ENCODE measurements at places on chromosomes 4 and X.

DNA sequence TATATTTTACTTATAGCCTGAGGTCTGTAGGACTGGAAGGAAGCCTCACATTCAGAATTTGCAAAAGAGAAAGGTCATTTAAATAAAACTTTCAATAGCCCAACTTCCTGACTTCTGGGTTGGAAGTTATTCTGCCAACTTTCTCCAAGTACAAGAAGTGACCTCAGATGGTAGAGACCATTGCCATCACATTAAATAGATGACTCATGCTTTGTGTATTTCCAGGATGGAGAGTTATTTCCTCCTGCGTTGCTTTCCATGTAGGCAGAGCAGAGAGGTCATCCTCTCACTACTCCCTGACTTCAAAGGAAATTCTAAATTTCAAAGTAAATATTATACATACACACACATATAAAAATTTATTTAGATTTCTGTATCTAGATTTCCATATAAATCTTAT, 73.0 kb upstream of the NR3C2 start:
- DNase-seq: no peak

DNA sequence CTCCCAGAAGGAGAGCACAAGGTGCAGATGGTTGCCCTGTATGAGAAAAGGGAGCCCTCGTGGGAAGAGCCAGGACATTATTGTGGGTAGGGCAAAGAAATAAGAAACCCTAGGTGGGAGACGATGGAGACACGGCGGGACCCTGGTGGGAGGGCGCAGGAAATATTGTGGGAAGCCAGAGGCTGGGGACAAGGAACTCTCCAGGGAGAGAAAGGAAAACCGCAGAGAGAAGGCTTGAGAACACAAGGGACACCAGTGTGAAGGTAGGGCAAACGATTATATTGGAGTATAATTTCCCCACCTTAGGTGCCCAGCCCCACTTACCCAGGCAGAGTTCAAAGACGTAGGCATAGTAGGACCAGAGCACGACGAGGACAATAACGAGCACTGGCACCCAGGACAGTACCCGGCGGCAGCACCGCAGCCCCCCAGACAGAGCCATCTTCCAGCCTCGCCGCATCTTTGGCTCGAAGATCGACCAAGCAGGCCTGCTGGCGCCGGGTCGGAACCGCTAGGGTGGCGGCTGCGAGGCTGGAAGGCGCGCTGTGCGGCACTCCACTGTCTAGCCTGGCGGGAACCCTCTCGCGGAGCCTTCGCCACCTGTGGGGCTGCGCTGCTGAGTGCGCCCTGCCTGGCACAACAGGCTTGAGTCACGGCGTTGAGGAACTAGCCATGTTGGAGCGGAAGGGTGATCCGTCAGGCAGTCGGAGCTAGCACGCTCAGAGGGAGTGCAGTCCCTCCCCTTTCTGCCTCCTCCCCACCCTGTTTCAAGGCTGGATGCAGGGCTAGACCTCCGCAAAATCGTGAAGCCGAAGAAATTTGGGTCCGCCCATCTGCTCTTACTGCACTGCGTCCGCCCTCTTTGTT, at the start of gene ZDHHC15:
ZDHHC15 (minus strand) TSS at position 473 of the 867 bp plus-strand sequence; CDS start at position 460, 13 bp downstream.
- peak; percentile 48 for DNase-seq

DNA sequence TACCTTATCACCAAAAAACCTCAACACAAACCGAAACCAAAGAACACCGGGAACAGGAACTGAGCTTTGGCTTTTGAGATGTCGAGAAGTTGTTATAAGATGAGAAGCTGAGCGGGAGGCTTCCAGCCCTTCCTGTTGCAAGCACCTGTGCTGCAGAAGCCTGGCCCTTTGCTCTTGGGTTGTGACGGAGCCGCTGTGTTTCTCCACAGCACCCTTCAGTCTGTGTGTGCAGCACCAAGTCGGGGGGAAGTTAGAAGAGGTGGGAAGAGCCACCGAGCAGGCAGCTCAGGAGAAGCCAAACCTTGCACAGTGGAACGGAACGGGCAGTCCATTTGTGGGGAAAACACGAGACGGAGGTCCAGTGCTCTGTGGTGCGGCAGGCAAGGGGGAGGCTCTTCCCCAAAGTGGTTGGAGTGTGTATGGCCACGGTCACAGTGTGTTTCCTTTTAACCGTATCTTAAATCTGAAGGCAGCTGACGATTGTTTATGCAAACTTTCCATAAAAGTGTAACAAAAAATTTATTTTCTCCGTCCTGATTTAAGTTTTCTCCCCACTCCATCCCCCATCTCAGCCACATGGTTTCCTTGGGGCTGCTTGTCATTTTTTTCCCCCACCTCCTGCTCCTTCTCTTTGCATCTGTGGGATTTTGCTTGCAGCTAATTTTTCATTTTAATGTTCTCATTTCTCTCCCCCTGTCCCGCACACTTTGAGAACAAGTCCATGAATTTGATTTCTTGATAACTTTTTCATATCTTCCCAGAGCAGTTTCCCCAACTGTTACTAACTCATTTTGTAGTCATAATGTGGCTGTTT, 123.7 kb downstream of the STOX2 start:
- no peak for DNase-seq

DNA sequence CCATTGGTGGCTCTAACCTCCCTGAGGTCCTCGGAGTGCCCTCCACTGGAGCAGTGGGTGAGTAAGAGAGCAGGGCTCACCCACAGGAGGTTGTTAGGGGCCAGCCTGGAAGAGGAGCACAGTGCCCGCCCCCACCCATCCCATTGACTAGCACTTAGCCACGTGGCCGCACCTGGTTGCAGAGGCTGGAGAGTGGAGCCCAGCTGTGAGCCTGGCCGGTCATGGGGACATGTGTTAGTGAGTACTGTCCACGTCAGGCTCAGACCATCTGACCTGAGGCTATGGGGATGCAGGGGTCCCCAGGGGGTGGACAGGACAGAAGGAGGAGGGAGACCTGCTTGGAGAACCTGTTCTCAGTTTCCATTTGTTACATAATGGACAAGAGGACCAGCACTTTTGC, 1.4 kb upstream of the MAN2B2 start:
- no peak for DNase-seq
